ENCODE measurements at places on chromosomes 1 and 21. TPM values are rescaled to one million over a fixed set of nuclear protein-coding genes. Genes with fewer than 3 reads are reported as not detected.

The USP21 gene
- 47.2 TPM for total RNA-seq

The HSD3B1 gene
- not detected for total RNA-seq

The PHTF1 gene
- 45.1 TPM for total RNA-seq

The DISC1 gene
- total RNA-seq, result 12.7 TPM

The TSHB gene
- total RNA-seq, result not detected

The DAB1 gene
- 16.7 TPM for total RNA-seq

The ANKRD45 gene
- total RNA-seq, result 12.0 TPM

The ARTN gene
- 1.3 TPM for total RNA-seq

The C1orf94 gene
- 0.47 TPM for total RNA-seq

The ALX3 gene
- 0.26 TPM for total RNA-seq

The SWT1 gene
- total RNA-seq, result 10.2 TPM

The CLCA1 gene
- not detected for total RNA-seq

The NTMT2 gene
- total RNA-seq, result not detected

The ADAMTS5 gene
- 1.2 TPM for total RNA-seq

The PRDM16 gene
- total RNA-seq, result 16.6 TPM

The PCP4L1 gene
- 39.7 TPM for total RNA-seq

The TM2D1 gene
- total RNA-seq, result 37.9 TPM

The EPHX1 gene
- total RNA-seq, result 77.3 TPM

The NOC2L gene
- total RNA-seq, result 53.4 TPM

The RORC gene
- total RNA-seq, result not detected

The GJA8 gene
- total RNA-seq, result not detected

The PLEKHN1 gene
- total RNA-seq, result not detected

The DHRS3 gene
- total RNA-seq, result 25.7 TPM

The KCNE1 gene
- total RNA-seq, result 1.1 TPM

The WNT4 gene
- 1.4 TPM for total RNA-seq

The NES gene
- total RNA-seq, result 22.8 TPM

The SLC25A44 gene
- 52.2 TPM for total RNA-seq

The TAL1 gene
- total RNA-seq, result 12.9 TPM

The ZNF683 gene
- total RNA-seq, result not detected

The LCE2A gene
- not detected for total RNA-seq

The VSIG8 gene
- total RNA-seq, result not detected

The SLC5A9 gene
- not detected for total RNA-seq

The ELF3 gene
- total RNA-seq, result 0.95 TPM

The PDC gene
- total RNA-seq, result not detected

The INSRR gene
- total RNA-seq, result not detected

The DMAP1 gene
- 54.8 TPM for total RNA-seq

The AIM2 gene
- total RNA-seq, result 0.56 TPM

The MASP2 gene
- total RNA-seq, result not detected

The ASAP3 gene
- total RNA-seq, result 27.7 TPM

The HOOK1 gene
- 22.5 TPM for total RNA-seq

The RIPPLY3 gene
- total RNA-seq, result not detected

The IL12RB2 gene
- 10.3 TPM for total RNA-seq

The HES3 gene
- total RNA-seq, result not detected

The CDA gene
- 1.4 TPM for total RNA-seq

Data from dorsolateral prefrontal cortex (tissue), 122 donors.